ENCODE measurements at places on chromosomes 1 and 21.

DNA sequence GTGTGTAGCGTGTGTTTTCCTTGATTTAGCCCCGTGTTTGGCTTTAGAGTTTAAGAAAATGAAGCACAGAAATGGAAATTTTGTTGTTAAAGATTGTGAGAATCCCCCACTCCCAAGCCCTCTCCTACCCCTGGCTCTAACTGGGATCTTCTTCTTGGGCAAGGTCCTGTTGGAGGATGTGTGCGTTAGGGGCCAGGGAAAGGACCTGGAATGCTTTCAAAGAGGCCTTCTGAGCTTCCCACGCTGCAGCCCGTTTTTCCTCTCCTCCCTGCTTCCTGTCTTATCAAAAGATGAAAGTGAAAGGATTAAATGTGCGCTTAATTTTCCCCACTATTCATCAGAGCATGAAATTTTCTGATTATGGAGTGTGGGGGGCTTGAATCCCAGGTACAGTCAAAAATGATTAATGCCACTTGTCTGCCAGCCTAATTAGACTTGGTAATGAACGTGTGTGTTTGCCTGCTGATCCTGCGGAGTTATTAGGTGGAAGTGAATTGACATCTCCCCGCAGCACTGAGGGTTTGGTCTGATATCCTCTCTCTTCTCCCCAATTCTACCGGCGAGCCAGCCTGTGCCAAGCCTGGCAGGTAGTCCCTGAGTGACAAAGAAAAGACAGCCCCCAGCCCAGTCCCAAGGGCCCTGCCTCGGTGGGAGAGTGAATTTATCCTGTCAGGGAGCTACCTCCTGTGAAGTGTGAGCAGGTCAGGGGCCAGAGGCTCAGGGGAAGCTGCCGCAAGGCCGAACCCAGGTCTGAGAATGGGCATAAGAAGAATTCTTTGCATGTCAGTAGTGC is 4.9 kb downstream of the RASSF5 start:
- no peak for DNase-seq

- no peak for DNase-seq
These were observed 7.7 kb upstream of the LMNA start for GRCh38 chr1:156106624-156107488.

GRCh38 chr1:1826356-1827088 is 48.3 kb upstream of the NADK start:
- DNase-seq, result no peak

- no peak for DNase-seq
These were observed 117.0 kb downstream of the ZC3H11B start for GRCh38 chr1:219495737-219496408.

- DNase-seq, result no peak
These were observed 84.6 kb upstream of the SPAG17 start for GRCh38 chr1:118269598-118269997.

GRCh38 chr1:116470671-116471070 is 97.6 kb downstream of the ATP1A1 start:
- DNase-seq, result no peak

DNA sequence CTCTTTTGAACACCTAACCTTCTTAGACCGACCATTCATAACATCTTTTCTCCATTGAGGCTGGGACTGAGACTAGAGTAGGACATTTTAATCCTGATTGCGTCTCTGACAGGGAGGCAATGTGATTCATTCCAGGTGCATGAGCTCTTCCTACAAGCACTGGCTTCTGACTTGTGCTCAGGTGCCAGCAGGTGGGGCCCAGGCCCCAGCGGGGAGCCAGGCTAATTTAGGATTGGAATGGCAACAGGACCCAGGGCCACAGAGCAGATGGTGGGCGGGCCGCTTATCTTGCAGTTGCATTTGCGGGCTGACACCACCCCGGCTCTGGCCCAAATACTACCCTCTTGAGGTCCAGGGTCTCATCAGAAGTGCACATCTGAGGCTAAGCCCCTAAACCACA is 4.1 kb downstream of the GPA33 start:
- no peak for DNase-seq

- no peak for DNase-seq
These were observed 5.9 kb upstream of the PIGR start for GRCh38 chr1:206952171-206952570.

DNA sequence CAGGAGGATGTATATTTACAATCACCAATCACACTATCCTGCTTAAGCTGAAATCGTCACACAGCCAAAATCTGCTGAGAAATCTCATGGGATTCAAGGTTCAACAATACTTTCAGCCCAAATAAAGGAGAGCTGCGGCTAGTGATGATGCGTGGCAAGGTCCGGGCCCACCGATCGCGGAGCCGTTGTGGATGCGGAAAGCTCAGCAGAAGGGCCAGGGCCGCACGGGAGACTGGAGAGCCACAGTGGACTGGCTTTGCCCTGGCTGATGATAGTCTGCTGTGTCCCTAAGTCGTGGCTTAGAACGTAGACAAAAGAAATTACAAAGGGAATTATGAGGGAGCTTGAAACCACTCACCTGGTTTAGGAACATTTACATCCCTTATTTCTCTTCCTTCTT is 48.0 kb upstream of the SSX2IP start:
- DNase-seq, result no peak

DNA sequence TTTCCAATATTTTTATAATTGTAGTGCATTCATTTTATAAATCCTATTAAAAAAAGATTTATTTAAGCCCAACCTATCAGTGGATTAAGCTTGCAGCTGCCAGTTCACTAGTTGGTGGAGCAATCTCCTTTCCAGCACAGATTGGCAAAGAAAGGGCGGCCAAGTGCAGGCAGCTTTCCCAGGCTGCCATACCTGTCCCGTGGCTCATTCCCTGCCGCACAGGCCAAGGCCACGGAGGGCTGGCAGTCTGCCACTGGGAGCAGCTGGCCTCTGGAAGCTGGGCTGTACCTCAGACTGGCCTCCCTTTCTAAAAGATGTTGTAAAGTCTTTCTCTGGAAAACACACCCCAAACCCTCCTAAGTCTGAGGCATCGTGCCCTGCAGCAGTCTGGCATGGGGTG is 74.2 kb downstream of the SIM2 start:
- no peak for DNase-seq

DNA sequence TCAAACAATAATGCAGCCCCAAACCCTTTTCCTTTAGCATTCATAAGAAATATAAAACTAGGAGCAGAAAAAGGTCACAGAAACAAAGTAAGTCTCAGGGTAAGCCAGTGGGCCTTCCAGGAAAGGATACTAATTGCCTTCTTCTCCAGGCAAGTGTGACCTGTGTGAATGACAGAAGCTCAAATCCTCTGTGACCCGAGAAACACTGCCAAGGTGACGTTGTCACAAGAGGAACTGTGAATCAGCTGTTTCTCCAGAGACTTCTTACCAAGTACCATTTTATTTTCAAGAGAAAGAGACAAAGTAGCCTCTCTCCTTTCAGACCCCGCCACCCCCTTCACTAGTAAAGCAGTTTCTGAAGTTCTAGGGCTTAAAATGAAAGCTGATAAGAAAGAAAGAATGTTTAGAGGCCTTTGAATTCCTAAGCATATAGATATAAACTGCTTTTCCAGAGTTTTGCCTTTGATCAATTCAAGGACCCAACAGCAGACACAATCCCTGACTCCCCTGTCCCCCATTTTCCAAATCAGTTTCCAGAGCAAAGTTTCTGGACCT is 155.6 kb downstream of the NUF2 start:
- DNase-seq, result no peak

DNA sequence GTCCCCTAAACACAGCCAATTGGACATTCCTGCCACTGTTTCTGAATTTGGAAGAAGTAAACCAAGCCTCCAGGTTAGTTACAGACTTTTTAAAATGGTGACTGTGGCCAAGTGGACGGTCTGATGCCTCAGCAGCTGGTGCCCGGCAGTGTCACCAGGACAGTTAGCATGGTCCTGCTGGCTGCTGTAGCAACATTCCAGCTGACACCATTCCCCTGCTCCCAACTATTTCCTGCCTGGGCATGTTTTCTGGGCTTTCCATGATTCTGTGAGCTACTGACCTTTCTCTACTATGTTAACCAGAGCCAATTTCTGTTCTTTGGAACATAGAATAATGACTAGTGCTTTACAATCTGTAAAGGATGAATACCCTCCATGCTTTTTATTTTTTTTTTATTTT is 95.0 kb downstream of the TLR5 start:
- DNase-seq, result no peak

DNA sequence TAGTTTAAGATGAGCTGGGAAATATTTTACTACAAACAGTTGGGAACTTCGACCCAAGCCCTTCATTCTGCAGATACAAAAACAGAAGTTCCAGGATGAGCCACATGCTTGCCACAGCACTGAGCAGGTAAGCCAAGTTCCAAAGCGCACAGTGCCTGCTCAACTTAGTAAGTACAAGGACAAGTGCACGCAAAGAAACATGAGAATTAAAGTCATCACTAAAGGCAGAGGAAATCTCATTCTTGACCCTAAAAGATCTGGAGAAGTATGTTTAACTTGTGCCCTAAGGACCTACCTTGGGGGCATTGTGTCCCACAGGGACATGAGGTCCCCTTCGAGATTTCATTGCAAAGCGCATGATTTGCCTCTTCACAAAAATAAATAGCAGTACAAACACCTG is 1.2 kb upstream of the UBAP2L start:
- no peak for DNase-seq

DNA sequence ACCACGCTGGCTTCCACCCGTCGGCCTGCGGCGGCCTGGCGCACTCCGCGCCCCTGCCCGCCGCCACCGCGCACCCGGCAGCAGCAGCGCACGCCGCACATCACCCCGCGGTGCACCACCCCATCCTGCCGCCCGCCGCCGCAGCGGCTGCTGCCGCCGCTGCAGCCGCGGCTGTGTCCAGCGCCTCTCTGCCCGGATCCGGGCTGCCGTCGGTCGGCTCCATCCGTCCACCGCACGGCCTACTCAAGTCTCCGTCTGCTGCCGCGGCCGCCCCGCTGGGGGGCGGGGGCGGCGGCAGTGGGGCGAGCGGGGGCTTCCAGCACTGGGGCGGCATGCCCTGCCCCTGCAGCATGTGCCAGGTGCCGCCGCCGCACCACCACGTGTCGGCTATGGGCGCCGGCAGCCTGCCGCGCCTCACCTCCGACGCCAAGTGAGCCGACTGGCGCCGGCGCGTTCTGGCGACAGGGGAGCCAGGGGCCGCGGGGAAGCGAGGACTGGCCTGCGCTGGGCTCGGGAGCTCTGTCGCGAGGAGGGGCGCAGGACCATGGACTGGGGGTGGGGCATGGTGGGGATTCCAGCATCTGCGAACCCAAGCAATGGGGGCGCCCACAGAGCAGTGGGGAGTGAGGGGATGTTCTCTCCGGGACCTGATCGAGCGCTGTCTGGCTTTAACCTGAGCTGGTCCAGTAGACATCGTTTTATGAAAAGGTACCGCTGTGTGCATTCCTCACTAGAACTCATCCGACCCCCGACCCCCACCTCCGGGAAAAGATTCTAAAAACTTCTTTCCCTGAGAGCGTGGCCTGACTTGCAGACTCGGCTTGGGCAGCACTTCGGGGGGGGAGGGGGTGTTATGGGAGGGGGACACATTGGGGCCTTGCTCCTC is 1.9 kb downstream of the OLIG2 start:
- no peak for DNase-seq
